ENCODE measurements at places on chromosomes 4 and X.
A peak's percentile ranks its signal among the peaks of the same experiment; 100 is the strongest.

DNA sequence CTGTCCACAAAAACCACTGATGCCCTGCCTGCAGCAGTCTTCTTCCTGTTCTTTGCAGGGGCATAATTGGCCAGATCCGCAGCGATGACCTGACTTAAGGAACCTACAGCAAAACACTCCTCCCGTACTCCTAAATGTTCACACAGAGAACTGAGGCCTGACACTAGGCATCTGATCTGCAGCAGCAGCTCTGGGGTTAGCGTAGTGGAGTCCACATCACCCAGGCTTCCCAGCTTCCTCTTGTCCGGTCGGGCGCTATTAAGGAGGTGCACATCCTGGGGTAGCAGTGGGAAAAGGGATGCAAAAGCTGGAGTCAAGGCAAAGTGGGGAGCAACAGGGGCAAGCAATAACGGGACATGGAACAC is 758 bp downstream of the SCFD2 start:
- DNase-seq, result peak; percentile 29

GRCh38 chrX:102930990-102931756 is 5.9 kb upstream of the RAB40AL start:
- DNase-seq, result no peak

DNA sequence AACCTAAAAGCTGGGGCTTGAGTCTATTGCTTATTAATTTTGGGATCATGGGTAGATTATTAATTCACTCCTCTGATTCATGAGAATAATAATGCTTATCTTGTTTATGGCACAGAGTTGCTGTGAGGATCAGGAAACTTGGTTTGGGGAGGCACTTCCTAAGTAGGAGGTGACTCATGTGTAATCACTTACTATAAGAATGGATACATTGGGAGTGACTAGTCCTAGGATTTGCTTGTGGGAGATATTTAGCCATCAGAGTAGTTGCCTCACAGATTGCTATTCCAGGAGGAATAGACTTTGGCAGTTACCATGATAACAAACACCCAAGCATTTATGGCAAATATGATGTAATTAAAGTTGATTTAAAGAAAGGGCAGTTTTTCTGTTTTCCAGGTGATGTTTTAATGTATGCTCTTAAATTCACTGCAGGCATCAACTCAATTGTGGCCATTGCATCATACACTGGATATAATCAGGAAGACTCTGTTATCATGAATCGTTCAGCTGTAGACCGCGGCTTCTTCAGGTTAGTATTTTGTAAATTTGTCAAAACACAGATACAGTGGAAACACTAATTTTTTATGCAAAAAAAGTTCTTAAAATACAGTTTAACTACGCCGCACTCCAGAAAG is 41.9 kb downstream of the POLR2B start:
- DNase-seq, result peak; percentile 67

GRCh38 chr4:174016251-174016650 is 267.2 kb downstream of the FBXO8 start:
- no peak for DNase-seq

DNA sequence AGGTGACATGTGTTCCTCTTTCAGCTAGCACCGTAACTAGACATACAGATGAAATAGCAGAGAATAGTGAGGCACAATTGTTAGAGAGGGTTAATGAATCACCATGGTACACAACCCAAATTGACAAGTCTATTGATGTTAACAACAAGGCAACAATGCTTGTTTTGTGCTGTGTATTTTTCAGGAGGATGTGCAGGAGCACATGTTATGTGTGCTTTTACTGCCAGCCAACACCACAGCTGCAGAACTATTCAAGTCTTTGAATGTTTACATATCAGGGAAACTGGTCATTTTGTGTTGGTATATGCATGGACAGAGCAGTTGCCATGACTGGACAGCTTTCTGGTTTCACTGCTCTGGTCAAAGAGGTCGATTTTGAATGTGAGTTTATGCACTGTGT is 32.8 kb downstream of the STBD1 start:
- DNase-seq, result no peak

Data from RPMI7951 (cell line).